Muscle of leg (tissue), 16 donors: ENCODE measurements at places on chromosomes 3 and 15.

- DNase-seq = peak; percentile 59
These were observed 47.2 kb upstream of the KPNA4 start for GRCh38 chr3:160612386-160613075.

DNA sequence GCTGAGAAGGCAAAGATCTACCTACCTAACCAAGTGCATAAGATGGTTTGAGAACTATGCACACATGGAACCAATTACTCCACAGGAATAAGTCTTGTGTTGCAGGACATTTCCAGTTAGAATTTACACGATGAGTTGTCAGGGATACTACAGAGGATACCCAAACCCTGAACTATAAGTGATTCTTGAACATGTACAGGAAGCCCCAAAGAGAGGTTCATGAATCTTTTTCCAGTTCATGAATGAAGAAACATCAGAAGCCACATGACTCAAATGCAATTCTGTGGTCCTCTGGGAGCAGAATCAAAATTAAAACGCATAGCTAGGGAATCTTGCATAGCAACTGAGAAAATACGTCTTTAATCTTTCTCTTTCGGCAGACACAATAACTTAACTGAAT lies 114.1 kb upstream of the LMCD1 start:
- peak; percentile 40 for DNase-seq

GRCh38 chr3:128344052-128344735 lies 122.5 kb downstream of the DNAJB8 start:
- DNase-seq = no peak

- DNase-seq = no peak
These were observed 41.7 kb upstream of the CAPN7 start for GRCh38 chr3:15164340-15164739.

DNA sequence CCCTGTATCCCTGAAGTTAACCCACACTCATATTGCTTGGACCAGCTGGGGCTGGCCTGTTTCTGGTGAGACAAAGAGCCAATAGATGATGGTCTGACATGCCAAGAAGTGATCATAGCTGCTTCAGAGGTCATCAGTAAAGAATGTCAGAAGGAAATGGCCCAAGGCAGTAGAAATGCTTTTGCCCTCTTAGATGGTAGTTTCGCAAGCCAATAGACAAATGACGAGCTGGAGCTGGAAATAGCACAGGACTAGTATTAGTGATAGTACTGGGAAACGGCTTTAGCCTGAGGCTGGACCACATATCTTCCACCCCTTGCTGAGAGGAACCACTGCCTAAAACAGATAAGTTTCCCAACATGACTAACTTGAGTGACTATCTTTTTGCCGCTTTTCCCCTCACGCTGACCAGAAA lies 176.1 kb upstream of the THBS1 start:
- DNase-seq = no peak

DNA sequence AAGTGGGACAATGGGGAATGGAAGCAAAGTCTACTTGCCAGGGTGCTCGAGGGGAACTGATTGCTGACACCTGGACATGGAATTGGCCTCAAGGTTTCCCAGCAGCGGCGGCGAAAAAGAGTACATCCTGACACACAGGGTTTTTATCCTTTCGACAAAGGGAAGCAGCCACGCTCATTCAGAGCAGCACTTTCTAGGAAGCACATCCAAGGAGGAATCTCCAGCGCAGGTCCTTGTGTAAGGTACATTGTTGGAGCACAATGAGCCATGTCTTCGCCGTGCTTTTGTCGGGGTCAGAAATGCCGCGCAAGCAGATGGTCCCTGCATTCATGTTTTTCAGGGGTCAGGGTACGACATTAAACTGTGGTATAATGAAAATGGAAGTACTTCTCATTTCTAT lies 16.8 kb downstream of the CACNA1D start:
- no peak for DNase-seq
